ENCODE measurements at places on chromosomes 16 and 17. TPM values are rescaled to one million over a fixed set of nuclear protein-coding genes. Genes with fewer than 3 reads are reported as not detected.

DNA sequence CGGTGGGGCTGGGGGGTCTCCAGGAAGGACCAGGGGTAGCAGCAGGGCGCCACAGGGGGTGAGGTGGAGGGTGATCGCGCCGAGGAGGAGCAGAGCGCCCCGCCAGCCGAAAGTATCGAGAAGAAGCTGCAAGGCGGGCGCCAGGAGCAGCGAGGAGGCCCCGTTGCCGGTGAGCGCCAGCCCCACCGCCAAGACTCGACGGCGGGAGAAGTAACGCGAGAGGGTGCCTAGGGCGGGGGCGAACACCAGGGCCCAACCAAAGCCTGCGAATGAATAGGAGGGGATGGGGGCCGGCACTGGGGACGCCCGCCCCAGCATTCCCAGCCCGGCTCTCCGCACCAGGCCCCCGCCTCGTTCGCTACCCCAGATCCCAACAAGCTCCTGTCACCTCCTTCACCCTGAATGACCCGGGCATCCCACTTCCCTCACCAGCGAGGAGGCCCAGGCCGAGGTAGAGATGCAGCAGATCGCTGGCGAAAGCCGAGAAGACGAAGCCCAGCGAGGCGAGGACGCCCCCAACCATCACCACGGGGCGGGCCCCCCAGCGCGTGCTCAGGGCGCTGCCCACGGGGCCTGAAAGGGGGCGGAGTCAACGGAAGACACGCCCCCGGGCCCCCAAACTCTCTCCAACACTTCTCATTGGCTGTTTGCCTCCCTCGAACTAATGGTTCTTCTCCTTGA, 1.3 kb downstream of the SLC16A11 start:
- no peak for DNase-seq

DNA sequence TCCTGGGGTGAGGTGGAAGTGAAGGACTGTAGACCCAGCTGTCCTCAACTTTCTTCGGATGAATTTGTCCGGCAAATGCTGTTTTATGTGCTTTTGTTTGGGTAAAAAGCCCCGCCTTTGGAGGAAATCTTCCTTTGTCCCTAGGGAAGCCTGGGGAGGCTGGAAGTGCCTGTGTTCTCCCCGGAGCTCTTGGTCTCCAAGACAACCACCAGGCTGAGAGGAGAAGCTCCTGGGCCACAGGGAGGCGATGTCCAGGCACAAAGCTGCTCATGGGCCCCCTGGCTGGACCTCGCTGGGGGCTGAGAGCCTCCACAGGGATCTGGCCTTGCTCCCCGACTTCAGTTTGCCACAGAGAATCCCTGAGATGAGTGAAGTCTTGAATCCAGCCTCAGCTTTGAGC, 293.1 kb upstream of the N4BP1 start:
- no peak for DNase-seq

DNA sequence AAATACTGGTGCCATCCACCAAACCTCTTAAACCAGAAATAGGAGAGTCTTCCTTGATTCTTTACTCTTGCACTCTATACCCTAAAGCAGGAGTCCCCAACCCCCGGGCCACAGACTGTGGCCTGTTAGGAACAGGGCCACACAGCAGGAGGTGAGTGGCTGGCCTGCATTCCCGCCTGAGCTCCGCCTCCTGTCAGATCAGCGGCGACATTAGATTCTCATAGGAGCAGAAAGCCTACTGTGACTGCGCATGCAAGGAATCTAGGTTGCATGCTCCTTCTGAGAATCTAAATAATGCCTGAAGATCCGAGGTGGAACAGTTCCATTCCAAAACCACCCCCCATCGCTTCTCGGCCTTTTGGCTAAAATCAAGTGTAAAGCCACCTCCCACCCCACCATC, 30.3 kb upstream of the SRCIN1 start:
- no peak for DNase-seq

DNA sequence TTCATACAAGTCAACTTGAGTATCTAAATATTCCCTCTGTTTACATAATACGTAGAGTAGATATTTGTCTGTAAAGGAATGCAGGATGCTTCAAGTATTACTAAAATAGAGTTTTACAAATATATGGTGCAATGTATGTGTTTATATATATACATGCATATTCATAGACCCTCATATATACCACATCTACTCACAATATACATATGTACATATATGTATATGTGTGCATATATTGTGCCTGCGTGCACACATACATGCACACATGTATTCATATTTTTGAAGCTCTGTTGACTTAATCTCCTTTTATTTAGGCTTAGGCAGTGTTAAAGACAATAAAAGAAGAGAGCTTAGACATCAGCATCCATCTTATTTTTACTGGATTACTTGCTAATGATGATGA, 616.6 kb upstream of the GOT2 start:
- DNase-seq: no peak

GRCh38 chr17:67105213-67105612, 60.9 kb downstream of the CACNG1 start:
- peak; percentile 38 for DNase-seq

WNT9B gene
- polyA plus RNA-seq: not detected

All from BJ (cell line).